ENCODE measurements at places on chromosomes 2 and 18.

DNA sequence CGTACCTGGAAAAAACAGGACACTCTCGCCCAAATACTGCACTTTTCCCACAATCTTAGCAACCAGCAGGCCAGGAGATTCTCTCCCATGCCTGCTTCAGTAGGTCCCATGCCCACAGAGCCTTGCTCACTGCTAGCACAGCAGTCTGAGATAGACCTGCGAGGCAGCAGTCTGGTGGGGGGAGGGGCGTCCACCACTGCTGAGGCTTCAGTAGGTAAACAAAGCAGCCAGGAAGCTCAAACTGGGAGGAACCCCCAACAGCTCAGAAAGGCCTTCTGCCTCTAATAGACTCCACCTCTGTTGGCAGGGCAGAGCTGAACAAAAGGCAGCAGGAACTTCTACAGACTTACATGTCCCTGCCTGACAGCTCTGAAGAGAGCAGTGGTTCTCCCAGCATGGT lies 1202.8 kb upstream of the ACVR2A start:
- DNase-seq = peak; percentile 49

- DNase-seq = no peak
These were observed 125.8 kb upstream of the EFEMP1 start for GRCh38 chr2:56049233-56049845.

DNA sequence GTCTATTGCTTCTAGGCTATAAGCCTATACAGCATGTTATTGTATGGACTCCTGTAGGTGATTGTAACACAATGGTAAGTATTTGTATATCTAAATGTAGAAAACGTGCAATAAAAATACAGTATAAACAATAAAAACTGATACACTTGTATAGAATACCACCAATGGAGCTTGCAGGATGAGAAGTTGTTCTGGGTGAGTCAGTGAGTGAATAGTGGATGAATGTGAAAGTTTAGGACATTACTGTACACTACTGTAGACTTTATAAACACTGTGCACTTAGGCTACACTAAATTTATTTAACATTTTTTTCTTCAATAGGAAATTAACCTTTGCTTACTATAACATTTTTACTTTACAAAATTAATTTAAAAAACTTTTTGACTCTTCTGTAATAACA lies 679.2 kb upstream of the ZNF804A start:
- DNase-seq = no peak

- no peak for DNase-seq
These were observed 74.2 kb upstream of the RGPD5 start for GRCh38 chr2:109719871-109720270.

GRCh38 chr2:239462671-239463506 lies 62.1 kb upstream of the HDAC4 start:
- DNase-seq = no peak

DNA sequence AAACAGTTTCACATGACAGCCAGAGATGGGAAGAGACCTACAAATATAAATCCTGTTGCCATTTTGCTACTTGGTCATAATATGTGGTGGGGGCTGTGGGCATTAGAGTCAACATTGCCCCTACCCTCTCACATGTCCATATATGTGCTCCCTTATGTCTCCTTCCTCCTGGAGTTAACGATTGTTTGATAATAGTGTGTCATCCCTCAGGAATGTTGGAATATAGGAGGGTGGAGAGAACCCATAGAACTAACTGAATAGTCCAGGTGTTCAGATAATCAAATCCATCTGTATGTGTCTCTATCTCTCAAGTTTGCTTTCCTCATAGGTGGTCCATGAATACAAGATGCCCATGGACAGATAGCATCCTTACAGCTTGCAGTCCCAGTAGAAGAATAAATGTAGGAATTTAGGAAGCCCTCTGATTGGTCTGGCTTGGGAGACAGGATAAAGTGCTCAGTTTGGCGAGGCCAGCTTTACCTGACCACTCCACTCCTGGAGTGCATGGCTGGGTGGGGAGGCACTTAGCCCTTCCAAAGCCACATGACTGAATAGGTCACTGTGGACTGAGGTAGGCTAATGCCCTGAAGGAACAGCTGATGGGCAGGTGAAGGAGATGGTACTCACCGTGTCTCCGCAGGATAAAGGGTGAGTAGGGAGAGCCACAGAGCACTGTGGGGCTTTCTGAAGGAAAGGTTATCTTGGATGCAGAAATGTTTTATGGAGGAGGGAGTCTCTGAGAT lies 166.9 kb downstream of the CDCA7 start:
- DNase-seq = no peak

GRCh38 chr18:8162802-8163201 lies 446.4 kb upstream of the RAB12 start:
- DNase-seq = no peak

DNA sequence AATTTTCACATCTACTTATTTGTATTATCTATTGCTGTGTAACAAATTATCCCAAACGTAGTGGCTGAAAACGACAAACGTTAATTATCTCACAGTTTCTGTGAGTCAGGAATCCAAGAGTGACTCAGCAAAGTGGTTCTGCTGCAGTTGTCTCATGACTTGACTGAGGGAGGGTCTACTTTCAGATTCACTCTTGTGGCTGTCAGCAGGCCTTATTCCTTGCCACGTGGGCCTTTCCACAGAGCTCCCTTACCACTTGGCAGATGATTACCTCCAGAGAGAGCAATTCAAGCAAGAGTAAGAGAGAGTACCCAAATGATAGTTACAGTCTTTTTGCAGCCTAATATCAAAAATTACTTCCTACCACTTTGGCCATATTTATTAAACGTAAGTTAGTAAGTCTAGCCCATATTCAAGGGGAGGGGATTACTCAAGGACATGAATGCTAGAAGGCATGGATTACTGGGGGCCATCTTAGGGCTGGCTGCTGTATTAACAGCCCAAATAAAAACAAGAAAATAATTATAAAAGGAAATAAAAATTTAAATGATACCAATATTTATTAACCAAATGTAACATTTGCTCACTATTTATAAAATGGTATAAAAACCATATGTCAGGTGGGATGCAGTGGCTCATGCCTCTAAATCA lies 48.7 kb upstream of the NBEAL1 start:
- DNase-seq = peak; percentile 9

All from NT2/D1 (cell line).